ENCODE measurements at places on chromosomes 6 and 20.

- no peak for DNase-seq
These were observed 29.2 kb upstream of the BCAS4 start for GRCh38 chr20:50765674-50766073.

- DNase-seq, result no peak
These were observed 39.4 kb downstream of the ITCH start for GRCh38 chr20:34402461-34402860.

- DNase-seq, result no peak
These were observed 31.9 kb downstream of the MYH7B start for GRCh38 chr20:34987288-34988190.

GRCh38 chr20:50691573-50692551, 520 bp upstream of the RIPOR3 start:
- DNase-seq, result no peak

- no peak for DNase-seq
These were observed 33.9 kb downstream of the MBOAT1 start for GRCh38 chr6:20178327-20178726.

DNA sequence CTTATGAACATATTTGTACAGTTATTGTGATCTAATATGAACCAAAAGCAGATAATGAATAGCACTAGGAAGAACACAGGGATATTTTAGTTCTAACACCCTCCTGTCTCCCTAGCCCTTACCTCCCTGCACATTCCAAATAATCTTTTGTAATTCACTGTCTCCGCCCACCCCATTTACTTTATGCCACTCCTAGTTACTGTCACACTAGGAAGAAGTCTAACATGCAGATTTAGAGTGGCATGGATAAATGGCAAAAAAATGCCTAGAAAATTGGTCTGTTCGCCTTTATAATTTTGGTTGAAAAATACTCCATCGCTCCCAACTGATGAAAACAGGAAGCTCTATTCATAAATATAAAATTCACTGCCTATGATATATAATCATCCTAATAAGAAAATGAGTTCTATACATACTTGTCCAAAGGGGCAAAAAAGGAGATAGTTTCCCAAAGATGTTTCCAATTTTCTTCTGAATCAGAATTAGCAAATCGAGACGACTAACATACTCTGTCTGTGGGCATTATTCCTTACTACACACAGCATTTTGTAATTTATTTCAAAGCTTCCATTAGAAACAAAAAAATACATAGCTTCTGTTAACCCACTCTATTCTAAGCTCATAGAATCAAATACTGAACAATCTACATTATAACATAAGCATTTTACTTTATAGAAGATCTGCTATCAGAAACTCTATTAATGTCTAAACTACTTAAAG, 1.3 kb upstream of the RUNX2 start:
- DNase-seq, result no peak

- no peak for DNase-seq
These were observed 44.0 kb downstream of the LRFN2 start for GRCh38 chr6:40543146-40543545.

DNA sequence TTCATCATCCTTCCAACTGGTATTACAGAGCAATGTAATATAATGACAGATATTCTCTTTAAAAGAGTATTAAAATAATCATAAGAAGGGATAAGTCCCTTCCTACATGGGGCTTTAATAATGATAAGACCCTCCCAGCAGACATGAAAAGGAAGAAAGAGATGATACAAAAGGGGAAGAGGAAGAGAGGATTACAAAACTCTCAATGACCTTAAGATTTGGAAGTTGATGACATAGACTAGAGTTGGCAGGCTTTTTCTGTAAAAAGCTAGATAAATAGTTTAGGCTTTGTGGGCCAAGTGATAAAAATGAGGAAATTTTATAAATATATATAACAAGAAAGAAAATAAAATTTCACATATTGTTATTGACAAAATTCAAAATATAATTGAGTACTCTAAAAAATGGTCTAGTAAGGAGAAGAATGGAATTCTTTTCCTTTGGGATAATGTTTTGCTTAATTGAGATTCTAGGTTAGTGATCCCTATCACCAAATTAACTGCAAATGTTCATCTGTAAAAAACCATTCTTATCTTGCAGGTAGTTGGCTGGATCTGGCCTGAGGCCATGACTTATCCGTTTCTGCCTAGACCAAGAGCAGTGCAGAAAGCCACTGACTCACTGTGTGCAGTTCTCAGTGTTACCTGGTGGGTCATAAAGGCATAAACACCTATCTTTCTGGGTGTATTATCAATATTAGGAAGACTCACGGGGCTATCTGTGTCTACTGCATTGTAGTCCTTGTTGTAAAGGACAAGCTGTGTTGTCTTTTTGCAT, 11.0 kb downstream of the RIPOR2 start:
- peak; percentile 64 for DNase-seq

DNA sequence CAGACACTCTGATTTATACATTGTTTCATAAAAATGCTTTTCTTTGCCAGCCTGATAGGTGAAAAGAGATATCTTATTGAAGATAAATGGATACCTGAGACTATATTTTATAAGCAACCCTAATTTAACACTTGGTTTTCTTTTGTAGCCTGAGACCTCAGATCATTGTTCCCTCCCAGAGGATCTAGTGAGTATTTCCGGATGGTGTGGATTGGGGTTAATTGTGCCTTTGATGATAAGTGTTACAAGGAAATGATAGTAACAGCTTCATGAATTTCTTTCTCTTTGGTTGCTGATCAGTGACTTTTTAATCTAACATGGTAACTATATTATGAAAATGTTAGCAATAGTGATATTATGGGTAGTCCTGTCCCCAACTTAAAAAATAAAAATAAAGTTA, 30.4 kb downstream of the KDM1B start:
- DNase-seq, result no peak

- DNase-seq, result no peak
These were observed 821.3 kb downstream of the TFAP2A start for GRCh38 chr6:9593554-9593953.

- no peak for DNase-seq
These were observed 176.0 kb downstream of the SASH1 start for GRCh38 chr6:148518511-148519156.

DNA sequence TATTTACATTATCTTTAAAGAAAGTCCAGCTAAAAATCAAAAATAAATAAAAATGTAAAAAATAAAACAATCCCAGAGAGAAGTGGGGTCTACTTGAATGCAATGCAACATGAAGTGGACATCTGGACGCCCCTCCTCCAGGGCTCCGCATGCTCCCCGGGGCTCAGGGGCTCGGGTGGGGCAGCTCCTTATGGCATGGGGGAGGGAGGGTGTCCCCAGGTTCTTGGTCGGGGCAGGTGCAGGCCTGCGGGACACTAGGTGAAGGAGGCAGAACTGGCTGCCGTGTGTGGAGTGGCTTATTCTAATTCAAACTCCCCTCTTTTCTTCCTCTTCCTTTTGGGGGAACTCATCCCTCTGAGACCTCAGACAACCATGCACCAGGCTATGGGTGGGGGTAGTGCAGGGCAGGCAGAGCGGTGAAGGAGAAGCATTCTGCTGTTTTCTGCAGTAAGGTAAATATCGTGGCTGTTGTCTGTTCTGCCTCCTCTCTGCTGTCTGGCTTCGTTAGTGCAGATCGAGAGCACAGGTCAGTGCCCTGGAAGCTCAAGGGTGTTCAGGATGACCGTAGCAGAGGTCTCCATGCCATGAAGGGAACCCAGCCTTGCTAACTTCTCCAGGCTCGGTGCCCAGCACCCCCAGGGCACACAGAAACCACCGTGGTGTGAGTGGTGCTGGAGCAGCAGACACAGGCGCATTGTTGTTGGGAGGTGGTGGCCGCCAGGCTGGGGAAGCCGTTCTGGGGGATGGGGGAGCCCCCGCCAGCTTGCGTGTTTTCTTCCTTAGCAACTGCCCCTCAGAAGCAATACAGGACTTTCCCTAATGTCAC, 82.6 kb downstream of the TTLL2 start:
- no peak for DNase-seq

- peak; percentile 8 for DNase-seq
These were observed 66.3 kb upstream of the DST start for GRCh38 chr6:56708810-56709597.

GRCh38 chr6:94361304-94362060, 942.1 kb upstream of the EPHA7 start:
- no peak for DNase-seq

GRCh38 chr6:139325125-139325524, 33.3 kb upstream of the TXLNB start:
- DNase-seq, result no peak

DNA sequence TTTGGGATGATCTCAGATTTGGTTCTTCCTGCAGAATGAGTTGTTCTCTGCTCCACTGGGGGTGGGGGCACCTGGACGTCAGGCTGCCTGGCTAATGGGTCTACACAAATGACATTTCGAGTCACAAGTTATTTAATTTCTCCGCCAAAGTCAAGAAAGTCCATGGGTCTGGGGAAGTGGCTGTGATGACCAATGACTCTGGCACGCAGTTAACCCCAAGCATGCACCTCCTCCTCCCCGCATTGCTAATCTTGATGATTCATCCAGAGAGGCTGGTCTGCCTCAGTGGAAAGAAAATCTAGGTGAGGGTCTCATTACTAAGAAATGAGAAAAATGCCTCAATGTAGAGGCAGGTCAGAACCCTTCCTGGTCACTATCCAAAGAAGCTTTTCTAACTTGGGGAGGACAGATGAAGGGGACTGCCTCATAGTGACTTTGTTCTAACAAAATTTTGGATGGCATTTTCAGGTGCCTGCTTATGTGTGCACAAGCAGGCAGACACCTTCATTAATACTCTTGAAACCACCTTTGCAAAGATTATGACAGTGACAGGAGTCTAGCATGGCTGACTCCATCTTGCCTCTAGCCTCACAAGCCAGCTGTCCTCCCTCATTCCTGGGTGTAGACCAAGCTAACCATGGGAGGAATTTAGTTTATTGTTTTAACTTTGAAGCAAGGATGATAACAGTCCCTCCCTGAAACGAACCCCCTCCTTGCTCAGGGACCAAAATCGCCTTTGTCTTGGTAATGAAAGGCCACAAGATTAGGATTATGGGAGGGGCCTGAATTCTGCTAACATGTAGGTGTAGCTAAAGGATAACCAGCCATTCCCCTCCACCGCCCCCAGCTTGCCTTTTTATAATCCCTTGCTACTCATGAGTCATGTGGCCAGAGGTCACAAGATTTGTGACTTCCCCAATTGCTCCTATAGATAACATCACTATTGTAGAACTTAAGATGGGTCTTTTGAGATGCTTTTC, 98.6 kb upstream of the MRPS10 start:
- no peak for DNase-seq

- no peak for DNase-seq
These were observed 94.9 kb downstream of the MTFR2 start for GRCh38 chr6:136155191-136155590.

- no peak for DNase-seq
These were observed 28.8 kb upstream of the GGTLC1 start for GRCh38 chr20:24017458-24017755.

- no peak for DNase-seq
These were observed 64.0 kb upstream of the ADGRF4 start for GRCh38 chr6:47634210-47635047.
